ENCODE measurements at places on chromosomes 12 and 14.

DNA sequence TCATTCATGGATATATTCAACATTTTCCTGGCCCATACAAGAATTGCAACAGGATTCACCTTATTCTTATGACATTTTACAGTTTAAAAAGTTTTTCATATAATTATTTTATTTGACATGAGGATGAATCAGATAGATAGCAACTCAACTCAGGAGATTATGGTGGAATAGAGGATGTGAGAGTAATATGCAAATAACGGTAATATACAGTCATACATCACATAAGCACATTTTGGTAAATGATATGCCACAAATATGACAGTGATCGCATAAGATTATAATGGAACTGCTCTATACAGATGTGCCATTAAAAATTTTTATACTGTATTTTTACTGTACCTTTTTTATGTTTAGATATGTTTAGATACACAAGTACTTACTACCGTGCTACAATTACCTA lies 24.1 kb upstream of the CRADD start:
- DNase-seq, result no peak

DNA sequence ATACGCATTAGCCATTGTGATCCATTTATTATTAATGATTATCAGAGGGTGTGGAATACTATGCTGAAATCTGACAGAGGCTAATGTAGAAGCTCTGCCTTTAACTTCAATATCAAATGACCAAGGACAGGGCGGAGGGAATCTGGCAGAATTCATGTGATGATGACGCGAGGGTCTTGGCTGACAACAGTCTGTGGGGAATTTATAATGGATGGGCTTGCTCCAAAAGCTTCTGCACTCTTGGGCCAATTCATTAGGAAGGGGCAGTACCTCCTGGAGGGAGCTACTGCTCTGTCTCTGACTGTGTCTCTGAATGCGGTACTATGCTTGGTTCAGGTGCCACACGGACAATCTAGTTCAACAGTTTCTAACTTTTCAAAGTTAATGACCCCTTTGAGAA lies 46.2 kb downstream of the GALNT8 start:
- DNase-seq, result no peak

DNA sequence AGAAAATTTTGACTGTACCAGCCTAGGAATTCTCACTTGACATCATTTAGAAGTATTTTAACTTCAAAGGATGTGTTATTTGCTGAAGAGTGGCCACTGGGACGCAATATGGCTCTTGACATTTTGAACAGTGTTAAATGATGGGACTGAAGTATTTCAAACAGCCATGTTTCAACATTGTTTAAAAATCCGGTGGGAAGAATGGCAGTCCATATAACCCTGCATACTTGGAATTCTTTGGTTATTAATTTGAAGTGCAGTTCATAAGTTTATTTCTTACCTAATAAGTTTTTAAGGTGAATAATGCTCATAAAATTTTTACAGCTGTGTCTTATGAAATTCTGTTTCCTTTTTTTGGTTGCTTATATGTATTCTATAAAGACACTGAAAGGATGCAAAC lies 8.3 kb downstream of the TMTC2 start:
- DNase-seq, result no peak

GRCh38 chr12:101759396-101760047 lies 20.3 kb upstream of the SYCP3 start:
- no peak for DNase-seq

DNA sequence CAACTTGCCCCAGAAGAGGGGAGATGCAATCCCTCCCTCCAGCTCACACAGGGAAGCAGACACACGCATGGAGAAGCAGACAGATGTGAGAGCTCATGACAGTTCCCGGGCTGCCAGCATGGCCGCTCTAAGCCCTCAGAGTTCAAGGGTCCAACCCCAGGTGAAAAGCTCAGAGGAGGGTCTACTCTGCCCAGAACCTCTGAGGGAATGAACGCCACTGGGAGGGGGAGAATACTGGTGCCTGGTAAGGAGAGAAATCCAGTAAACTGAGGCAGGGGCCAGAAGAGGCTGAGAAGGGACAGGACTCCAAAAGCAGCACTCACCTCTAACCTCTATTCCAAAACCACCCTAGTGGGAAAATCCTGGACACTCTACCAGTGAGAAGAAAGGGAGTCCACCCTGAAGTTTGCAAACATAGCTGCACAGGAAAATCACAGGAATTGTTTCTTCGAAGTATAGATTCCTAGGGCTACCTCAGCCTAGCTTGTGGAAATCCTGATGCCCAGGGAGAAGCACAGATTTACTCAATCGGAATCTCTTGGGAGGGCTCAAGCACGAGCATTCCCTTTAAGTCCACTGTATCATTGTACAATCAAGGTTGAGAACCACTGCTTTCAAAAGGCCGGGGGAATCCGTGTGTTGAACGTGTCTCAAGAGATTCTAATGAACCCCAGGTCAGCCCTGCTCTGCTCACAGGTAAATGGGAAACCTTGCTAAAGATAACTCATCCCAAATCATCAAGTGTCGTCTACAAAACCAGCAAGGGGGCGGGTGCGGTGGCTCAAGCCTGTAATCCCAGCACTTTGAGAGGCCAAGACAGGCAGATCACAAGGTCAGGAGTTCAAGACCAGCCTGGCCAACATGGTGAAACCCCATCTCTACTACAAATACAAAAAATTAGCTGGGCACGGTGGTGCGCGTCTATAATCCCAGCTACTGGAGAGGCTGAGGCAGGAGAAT lies 34.3 kb upstream of the PLEKHG6 start:
- no peak for DNase-seq

DNA sequence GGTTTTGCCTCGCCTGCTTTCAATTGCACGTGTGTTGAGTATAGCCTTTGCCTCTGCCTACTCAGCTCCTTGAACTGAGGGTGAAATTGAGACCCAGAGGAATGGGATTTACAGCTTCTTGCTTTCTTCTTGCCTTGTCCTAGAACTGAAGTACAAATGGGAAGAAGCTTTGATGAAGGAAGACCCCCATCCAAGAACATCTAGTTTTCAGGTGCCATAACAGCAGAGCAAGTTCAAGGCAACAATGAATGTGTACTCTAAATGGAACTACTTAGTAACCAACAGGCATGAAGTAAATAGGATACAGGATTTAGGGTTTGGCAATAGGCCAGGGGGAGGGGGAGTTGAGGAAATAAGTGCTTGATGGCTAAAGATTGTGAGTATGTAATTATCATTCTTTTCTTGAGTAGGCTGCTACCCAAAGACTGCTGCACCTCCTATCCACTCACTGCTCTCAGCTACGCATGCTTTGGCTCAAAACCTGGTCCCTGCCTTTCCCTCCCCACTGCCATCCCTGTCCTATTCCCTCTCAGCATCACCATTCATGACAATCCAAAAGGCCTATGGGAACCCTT lies 2.1 kb downstream of the GPX2 start:
- DNase-seq, result no peak

DNA sequence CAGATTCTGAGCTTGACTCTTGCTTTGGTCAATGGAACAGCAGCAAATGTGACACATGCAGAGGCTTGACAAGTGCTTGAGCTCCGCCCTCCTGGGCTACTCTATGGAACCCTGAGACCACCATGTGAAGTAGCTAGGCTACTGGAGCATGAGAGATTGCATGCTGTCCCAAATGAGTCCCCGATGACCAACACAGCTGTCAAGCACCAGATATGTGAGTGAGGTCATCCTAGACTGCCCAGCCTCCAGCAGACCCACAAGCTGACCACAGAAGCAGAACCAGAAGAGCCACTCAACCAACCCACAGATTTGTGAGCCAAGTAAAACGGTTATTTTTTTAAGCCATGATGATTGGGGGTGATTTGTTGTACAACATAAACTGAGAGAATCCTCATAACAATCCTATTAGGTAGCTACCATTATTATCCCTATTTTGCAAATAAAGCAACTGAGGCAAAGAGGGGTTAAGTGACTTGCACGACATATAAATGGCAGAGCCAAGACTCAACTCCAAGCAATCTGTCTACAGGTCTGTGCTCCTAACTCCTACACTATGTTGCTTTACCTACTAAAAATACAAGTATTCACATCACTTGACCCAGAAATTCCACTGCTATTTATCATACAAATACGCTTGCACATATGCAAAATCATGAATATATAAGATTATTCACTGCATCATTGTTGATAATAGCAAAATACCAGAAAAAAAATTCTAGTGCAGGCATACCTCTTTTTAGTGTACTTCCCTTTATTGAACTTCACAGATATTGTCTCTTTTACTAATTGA lies 136.2 kb downstream of the NDUFA12 start:
- no peak for DNase-seq

DNA sequence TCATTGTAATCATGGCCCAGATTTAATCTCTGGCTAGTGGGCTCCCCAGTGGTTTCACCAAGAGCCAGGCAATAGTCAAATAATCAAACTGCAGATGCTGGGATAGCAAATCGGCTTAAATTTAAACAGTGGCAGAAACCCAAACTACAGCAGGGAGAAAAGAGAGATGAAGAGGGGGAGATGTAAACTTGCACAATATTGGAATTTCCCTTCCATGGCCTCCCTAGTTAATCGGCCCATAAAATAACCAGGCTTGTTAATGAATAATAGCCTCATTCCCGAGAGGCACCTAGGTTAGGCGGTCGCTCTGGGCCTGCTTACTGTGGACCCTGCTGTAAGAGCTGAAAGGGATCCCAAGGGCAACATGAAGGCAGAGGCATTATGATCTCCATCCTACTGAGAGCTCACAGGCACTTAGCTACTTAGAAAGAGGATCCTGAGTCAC lies 116.2 kb downstream of the NUAK1 start:
- DNase-seq, result no peak

GRCh38 chr14:72503696-72504368 lies 390.1 kb downstream of the DPF3 start:
- DNase-seq, result peak; percentile 53

DNA sequence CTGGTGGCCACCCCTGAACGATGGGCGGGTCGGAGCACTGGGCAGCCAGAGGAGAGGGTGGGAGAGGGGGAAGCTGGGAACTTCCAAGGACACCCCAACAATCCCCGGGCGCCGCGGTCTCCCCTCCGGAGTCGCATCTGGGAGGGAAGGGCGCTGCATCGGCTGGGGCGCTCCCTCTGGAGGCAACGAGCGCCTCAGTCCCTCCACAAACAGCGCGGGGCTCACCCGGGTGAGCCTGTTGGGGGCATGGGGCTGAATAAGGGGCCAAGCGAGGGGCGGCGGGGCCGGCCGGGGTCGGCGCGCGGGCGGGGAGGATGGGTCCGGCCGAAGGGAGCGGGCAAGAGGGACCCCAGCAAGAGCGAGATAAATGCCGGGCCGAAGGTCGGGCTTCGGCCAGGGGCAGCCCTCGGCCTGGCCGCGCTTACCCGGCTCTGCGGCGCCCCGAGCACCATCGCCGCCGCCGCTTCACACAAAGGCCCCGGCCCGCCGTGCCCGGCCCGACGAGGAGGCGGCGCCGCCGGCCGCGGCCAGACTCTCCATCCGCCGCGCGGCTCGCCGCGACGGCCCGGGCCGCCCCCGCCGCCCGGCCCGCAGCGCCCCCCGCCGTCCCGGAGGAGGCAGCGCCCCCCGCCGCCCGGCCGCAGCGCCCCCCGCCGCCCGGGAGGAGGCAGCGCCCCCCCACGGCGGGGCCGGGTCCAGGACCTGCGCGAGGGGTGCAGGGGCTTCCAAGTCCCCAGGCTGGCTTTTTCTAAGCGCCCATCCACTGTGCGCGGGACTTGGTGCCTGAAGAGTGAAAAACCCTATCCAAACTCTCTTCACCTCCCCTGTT lies at the start of gene ZBTB39:
Gene ZBTB39, minus strand, starts transcription at position 567 of the 829 bp plus-strand sequence. CDS start 1,629 bp downstream, outside the sequence.
- peak; percentile 91 for DNase-seq

DNA sequence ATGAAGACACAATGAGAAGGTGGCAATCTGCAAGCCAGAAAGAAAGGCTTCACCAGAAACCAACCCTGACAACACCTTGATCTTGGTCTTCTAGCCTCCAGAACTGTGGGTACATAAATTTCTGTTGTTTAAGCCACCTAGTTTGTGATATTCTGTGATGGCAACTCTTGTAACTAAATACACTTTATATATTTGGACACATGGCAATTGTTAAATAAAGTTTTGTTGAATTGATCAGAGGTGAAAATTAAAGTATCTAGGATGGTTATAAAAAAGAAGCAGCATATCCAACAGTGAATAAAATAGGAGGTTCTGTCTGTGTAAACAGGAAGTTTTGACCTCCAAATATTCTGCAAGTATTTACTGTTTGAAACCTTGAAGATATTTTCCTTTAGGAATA lies 516.3 kb downstream of the SOX5 start:
- DNase-seq, result no peak

GRCh38 chr12:30531731-30532678 lies 163.7 kb downstream of the IPO8 start:
- no peak for DNase-seq

DNA sequence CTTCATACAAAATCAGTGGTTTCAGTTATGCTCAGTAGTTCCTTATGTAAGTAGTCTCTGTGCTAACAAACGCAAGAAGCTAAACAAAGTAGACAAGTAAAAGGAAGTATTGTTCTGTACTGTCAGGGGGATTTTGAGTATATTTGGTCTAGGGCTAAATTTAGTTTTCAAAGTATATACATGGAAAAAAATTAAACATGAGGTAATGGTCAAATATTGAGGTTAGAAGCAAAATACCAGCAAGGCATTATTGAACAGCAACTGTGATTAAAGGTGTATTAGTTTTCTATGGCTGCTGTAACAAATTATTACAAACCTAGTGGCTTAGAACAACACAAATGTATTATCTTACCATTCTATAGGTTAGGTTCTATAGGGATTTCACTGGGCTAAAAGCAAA lies 18.8 kb downstream of the GNG2 start:
- no peak for DNase-seq

DNA sequence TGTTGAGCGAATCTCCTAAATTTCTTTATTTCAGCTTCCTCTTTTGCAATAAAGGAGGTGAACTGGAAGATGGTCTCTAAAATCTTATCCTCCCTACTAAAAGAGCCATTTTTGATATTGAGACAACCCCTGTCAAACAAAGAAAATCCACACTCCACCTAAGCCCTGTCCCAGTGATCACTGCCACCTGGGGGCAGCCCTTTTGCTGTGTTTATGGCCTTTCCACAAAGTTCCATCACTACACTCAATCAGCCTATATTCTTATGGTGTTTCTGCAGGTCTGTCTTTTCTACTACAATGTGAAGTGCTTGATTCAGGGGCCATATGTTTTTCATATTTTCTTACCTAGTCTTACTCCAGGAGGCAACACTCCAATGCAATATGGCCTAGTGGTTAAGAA lies 163.7 kb downstream of the BMP4 start:
- no peak for DNase-seq

- no peak for DNase-seq
Measured at GRCh38 chr14:21978184-21978998, 304.8 kb upstream of the OR4E1 start.

DNA sequence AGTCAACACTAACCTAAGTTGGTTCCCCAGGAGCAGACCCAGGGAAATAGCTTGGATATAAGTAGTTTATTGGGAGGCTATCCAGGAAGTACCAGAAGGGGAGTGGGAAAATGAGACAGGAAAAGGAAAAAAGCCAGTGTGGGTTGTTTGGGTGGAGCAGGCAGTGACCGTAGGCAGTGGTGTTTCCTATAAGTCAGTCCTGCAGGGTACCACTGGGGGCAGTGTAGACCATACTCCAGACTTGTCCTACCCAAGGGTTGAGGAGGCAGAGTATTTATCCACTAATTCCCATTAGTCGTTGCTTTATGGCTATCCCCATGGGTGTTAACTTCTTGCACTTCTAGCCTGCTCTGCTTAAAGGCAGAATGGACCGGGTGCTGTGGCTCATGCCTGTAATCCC lies 6.4 kb upstream of the CCDC60 start:
- no peak for DNase-seq
